ENCODE measurements at places on chromosomes 5 and 9. TPM values are rescaled to one million over a fixed set of nuclear protein-coding genes. Genes with fewer than 3 reads are reported as not detected.

Gene C5orf15
- 216 TPM for total RNA-seq

Gene UGT3A2
- 0.12 TPM for total RNA-seq

Gene SH3TC2
- 7.2 TPM for total RNA-seq

Gene FAM53C
- total RNA-seq, result 27.4 TPM

Gene PAM
- total RNA-seq, result 360 TPM

DNA sequence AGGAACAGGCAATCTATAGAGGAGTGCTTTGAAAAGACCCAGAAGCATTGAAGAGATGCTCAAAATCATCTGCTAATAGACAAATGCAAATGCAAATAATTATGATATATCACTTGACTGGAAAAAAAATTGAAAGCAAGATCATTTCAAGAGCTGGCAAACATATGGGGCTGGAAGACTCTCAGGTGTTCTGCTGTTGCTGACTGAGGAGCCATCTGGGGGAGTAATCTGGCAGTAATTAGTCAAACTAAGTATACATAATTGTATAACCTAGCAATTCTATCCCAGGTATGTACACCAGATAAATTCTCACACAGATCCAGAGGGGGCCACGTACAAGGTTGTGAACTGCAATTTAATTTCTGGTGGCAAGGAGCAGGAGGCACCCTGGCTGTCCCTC, 4.6 kb upstream of the HMHB1 start:
- DNase-seq, result no peak

GRCh38 chr5:169909945-169910344, 70.3 kb downstream of the INSYN2B start:
- no peak for DNase-seq

GRCh38 chr5:102902647-102903046, 147.5 kb downstream of the PAM start:
- DNase-seq, result no peak

- DNase-seq, result no peak
These were observed 351.9 kb downstream of the ENC1 start for GRCh38 chr5:74288448-74289108.

- DNase-seq, result no peak
These were observed 87.5 kb downstream of the KLHL3 start for GRCh38 chr5:137648361-137648760.

DNA sequence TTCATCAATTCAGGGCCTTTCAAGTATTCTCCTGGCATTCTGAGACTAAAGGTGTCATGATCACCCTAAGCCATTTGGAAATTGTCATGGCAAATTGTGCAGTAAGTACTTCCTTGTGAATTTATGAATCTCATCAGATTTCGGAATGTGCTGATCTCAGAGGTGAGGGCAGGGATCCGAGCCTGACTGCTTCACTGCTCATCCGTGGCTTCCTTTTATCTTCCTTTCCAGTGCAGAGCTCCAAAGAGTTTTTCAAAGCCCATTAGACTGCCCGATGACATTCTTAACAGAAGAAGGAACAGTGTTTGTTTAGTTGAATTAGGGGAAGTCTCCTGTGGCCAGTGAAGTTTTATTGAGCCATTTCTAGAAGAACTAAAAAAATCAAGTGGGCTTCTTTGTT, 182.8 kb upstream of the GDNF start:
- DNase-seq, result no peak

DNA sequence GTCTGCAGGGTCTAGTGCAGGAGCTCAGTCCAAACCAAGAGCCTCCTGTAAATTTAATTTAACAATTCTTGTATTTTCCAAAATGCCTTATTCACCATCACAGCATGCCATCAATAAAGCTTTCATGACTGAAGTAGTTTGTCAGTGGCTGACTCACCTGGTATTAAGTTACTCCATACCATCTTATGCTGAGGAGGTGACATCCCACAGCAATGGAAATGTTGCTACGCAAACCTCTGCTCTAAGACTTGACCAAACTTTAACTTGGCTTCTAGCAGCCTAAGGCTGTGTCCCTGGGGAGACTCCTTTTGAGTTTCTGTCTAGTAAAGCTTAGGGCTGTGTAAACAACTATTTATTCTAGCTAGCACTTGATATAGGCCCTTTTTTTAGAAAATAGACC, 1231.3 kb upstream of the CDH18 start:
- DNase-seq, result peak; percentile 71

DNA sequence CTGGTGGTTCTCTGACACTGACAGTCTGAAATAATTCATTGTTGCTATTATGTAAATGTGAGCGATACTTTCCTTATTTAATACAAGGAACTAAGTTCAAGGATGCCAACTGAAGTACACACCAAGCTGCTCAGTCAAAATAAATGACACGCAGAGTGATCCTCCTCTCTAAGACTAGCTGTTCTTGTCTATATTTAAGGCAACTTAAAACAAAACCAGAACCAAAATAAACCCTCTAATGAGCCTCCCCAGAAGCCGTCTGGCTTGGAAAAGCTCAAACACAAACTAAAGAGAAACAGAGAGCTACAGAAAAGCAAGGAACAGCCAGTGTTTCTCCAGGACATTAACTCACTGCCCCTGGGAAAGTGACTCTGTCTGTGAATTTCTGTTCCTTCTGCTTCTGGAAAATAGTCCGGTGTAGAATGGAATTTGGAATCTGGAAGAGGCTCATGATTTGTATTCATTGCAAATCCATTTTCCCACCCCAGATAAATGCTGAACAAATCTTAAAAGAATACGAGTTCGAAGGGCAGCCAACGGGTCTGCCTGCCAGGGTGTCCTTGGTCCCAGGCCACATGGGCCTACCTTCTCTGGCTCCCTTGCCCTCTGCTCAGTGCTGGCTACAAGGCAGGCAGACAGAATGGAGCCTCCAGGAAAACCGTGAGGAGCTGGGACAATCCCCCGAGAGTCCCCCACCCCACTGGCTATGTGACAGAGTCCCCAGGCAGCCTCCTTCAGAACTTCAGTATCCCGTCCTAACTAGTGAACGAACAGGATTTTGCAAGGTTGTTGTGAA, 14.8 kb downstream of the GGTA1 start:
- no peak for DNase-seq

GRCh38 chr5:89211836-89212235, 328.9 kb upstream of the MEF2C start:
- DNase-seq, result peak; percentile 87

DNA sequence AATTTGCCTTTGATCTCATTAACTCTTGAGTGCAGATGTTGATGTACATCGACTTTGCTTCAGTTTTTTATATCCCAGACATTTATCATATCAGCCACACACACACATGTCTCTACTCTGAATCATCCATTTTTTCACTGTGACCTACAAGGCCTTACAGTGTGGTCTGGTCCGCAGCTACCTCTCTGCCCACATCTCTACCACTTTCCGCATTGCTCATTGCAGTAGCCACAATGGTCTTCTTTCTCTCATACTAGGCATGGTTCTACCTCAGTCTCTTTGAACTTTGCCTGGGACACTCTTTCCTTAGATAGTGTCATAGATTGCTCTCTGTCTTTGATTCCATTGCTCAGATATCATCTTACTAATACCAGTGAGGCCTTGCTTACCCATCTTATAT, 87.9 kb upstream of the FSD1L start:
- peak; percentile 40 for DNase-seq

DNA sequence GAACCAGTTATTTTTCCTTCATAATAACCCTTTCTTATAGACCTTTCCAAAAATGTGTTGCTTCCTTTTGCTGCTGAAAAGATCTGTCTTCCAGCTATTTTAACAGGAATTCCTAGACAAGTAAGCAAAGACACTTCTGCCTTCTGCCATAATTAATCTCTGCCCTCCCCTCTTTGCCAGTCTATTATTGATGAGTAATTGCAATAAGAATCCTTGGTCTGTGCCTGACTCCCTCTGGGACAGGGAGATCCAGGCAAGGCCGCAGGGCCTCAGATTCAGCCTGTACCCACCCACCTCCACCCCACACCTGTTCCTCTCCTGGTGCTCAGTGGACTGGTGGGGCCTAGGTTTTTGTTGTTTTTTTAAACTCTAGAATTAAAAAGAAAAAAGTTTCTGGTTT, 8.3 kb downstream of the FOXD1 start:
- DNase-seq, result no peak

- DNase-seq, result no peak
These were observed 17.5 kb downstream of the TMEM38B start for GRCh38 chr9:105711867-105712266.

GRCh38 chr9:100104314-100104713, 5.3 kb downstream of the INVS start:
- DNase-seq, result peak; percentile 63

DNA sequence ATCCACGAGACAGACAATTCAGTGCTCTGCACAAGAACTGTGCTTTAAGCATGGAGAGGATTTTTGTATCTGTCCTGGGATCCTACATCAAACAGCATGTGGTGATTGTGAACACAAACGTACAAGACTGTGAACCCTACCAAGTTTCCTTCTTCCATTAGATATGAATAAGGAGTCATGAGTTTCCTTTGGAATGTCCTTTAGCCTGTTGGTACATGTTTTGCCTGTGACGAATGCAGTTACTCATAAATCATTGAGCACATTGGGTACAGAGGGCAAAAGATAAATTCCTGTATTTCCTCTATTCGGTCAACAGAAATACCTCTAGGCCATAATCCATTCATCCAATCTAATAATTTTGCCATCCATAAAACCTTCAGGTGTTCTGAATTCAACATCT, 61.5 kb downstream of the FXN start:
- peak; percentile 75 for DNase-seq

Measured in M059J (cell line).